T47D (cell line): ENCODE measurements at places on chromosomes 7 and 10.

DNA sequence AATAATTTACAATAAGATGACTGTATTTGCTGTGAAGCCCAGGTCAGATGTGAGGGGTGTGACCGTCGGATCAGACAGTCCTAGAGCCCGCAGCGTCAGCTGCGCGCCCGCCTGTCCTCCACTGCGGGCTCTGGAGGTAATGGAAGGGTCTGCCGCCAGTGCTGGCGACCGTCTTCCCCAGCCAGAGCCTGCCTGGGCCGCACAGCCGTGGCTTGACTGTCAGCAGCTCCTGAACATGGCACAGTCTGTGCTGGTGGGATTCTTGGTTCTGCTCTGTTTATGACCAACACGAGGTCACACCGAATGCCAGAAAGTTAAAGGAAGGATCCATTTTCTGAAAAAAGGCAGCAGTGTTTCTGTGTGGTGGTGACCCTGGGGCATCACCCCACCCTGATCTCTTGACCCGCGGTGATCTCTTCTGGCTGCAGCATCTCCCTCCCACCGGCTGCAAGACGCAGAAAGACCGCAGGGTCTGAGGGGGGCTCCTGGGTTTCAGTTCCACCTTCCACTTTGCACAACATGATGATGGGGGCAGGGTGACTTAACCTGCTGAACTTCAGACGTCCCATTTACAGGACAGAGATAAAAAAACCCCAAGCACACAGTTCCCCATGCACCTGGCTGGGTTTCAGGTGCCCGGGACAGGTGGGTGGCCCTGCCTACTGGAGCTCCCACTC lies 103.7 kb downstream of the DNAJB6 start:
- no peak for DNase-seq

GRCh38 chr10:117983961-117984360 lies 62.8 kb downstream of the RAB11FIP2 start:
- DNase-seq: no peak

GRCh38 chr7:130699686-130700085 lies 13.3 kb upstream of the TSGA13 start:
- DNase-seq: no peak

- DNase-seq: no peak
Observed at GRCh38 chr7:29976266-29976665, 13.3 kb downstream of the SCRN1 start.

DNA sequence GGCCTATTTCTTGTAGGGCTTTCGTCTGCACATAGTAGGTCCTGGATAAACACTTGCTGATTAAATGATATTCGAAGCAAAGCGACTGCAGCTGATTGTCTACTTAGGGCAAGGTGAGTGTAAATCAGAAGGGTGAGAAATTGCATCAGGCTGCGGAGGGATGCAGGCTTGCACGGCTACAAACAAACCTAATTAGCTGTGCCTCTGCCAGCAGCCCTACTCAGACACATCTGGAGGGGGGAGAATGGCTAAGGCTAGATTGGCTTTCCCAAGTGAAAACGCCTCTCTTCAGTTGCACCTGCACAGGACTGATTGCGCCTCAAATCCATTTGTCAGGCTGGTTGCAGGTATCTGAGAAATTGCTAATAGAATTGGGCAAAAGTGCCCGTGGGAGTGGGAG lies 247.5 kb downstream of the DPP6 start:
- no peak for DNase-seq

DNA sequence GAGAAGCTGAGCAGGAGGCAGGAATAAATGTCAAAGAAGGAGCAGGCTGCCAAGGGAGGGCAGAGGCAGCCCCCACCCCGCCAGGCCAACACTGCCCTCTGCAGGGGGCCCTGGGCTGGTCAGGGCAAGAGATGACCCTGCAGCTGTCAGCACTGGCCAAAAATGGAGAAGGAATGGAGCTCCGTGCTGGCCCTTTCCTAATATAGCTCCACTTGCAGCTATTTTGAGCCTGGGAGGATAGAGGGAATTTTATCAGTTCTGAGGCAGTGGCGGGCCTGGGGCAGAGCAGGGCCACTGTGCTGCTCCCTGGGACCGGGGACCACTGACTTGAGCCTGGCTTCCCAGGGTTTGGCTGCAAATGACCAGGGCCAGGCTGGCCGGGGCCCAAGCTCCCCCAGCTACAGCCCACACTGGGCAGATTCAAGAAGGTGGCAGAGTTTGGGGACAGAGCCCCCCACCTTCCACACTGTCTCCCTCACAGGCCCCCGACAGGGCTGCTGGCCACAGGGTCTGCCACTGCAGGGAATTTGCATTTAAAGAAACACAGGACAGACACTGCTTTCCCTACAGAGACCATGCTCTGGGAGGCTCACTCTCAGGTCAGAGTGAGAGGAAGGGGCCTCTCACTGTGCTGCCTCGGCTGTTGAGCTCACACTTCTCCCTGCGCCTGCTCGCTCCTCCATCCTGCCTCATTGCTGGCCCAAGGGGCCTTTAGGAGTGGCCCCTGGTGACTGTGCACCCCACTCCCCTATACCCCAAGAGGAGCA lies 16.2 kb downstream of the LDB3 start:
- DNase-seq: peak; percentile 34

GRCh38 chr10:69650589-69651261 lies 20.7 kb downstream of the FAM241B start:
- no peak for DNase-seq

- DNase-seq: no peak
Observed at GRCh38 chr7:94178230-94178629, 174.1 kb upstream of the BET1 start.

GRCh38 chr7:67364441-67365017 lies 367.9 kb downstream of the TYW1 start:
- no peak for DNase-seq

DNA sequence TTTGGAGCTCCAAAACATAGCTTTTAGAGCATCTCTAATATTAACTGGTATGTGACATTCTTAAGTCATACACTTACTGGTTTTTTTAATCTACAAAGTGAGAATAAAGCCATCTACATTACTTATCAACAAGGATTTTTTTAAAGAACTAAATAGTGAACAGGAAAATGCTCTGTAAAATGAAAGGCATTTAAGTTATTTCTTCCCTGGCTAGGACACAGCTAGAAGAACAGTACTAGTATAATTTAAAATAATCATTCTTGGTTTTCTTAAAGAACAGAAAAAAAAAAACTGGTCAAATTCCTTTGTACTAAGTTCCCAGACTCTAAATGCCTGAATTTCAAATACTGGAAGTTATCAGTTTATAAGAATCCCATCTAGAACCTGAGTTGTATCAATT lies 139.5 kb downstream of the SRPK2 start:
- no peak for DNase-seq

GRCh38 chr10:90394311-90394710 lies 463.5 kb downstream of the HTR7 start:
- no peak for DNase-seq

DNA sequence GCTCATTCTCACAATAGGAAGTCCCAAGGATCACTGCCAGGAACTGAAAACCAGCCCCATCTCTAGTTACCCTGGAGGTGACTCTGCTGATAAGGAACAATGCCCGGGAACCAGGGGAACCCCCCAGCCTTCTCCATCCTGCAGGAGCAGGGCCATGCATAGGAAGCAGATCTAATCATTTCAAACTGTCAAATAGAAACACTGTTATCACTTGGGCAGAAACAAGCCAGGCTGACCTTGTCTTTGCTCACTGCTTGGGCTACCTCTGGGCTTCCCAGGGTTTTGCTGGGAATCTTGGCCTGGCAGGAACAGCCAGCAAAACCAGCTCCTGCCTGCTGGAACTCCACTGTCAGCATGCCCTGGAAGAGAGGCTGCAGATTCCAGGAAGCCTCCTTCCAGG lies 114.1 kb downstream of the RNF216 start:
- no peak for DNase-seq

- no peak for DNase-seq
Observed at GRCh38 chr10:11440250-11441150, 170.9 kb downstream of the USP6NL start.

DNA sequence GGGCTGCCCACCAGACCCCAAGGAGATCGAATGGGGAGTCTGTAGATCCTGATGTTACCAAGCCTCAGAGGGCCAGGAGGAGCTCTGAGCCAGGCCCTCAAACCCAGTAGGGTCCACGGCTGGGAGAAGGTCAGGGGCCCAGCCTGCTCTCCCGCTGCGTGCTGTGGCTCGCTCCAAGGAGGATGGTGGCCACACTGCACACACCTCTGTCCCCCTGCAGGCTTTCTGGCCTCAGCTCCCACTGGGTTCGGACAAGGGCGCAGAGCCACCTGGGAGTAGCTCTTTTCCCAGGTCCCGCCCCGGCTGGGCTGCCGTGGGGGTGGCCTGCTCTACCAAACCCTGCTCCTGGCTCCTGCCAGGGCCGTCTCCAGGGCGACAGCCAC lies 175.8 kb downstream of the ZNF248 start:
- no peak for DNase-seq

- no peak for DNase-seq
Observed at GRCh38 chr7:139992353-139993044, 70.3 kb downstream of the PARP12 start.

DNA sequence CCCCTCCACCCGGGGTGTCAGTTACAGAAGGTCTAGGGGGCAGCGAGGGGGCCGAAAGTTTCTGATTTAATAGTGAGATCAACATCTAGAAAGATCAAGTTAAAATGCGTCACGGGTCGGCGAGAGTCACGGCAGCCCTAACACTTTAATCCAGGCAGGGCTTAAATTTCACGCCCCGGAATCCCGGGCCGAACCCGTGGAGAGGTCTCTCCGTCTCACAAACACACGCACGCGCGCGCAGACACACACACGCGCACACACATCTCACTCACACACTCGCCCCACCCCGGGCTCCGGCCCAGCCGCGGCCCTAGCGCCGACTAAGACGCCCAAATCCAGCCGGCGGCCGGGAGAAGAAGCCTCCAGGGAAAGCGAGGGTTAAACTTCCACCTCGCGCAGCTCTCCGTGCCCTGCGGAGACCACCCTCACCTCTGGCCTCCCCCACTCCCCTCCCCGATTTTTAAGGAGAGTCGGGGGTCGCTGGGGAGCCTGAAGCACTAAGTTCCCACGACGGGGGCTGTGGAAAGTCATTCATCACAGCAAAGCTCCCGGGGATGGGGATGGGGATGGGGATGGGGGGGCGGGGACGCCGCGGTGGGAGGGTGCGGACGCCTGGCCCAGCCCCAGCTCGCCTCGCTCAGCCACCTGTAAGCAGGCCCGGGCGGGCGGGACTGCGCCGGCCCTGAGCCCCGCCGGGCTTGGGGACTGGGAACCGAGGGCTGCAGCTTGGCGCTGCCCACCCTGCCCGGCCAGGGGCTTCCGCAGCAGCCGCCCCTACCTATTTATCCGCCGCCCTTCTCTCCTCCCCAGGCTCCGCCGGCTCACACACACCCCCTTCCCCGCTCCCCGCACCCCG lies 1.6 kb downstream of the PDGFA start:
- peak; percentile 66 for DNase-seq

DNA sequence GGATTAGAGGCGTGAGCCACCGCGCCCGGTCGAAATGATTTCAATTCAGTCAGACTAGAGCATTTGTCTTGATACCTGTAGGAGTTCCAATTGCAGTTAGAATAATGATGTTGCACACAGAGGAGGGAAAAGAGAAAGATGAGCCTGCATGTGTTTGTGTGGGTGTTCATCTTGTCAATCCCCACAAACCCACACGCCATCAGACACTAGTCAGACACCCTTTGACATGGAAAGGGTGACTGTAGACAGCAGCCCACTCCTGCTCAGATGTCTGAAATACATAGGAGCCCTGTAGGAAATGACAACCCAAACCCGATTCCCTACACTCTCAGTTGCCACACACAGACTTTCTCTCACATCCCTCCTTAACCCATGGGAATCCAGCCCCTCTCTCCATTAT lies 92.0 kb downstream of the ABLIM1 start:
- DNase-seq: no peak

DNA sequence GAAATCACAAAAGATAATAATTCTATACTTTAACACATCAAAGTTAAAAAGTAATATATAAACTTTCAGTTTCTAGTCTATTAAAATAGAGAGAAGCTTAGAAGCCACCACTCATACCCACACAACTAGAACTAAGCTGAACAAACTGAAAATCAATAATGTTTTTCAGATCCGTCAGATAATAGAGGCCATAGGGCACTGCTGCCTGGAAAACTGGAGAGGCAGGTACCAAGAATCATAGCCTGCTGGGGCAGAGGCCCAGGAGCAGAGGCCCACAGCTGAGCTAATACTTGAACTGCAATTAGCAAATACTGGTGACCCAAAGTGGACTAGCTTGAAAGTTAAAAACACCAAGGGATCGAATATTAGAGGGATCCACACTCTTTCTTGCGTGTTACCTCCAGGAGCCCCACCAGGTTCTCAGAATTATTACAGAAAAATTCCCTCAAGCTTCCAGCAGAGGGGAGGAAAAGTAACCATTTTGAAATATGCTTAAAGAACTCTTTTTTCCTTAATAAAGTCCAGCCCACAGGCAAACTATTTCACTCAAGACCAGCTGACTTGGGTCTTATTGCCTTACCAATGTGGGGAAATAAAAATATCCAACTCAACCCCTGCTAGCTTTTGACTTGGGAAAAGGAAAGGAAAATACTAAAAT lies 774.1 kb upstream of the IGFBP3 start:
- DNase-seq: no peak

GRCh38 chr7:5779141-5779540 lies 2.3 kb downstream of the RNF216 start:
- no peak for DNase-seq

DNA sequence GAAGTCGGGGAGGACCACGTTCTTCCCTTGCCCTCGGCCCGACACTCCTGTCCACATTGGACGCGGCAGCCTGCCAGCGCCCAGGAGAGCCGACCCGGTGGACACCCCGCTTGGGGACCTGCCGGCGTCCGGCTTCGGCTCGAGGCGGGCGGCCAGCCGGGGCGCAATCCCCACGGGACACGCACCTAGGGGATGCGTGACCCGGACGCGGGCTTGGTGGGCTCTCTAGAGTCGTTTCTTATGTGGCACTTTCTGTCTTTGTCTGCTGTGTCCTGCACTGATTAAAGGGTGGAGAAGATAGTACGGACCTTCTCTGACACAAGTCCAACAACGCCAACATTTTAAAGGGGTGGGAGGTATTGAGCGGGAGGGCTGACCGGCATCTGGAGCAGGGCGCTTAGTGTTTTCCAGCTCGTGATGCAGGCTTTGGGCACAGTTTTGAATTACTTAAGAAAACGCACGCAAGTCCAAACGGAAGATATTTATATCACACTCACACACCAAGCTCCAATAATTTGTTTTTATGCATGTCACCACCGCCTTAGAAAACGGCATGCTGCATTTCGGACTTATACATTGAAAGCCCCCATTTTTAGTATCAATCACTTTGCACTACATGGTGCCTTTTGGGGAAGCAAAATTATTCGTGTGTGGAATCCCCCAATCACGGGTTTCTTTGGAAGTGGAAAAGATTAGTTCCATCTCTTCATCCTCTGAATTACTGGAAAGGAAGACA lies 3.9 kb upstream of the SPAG6 start:
- no peak for DNase-seq

DNA sequence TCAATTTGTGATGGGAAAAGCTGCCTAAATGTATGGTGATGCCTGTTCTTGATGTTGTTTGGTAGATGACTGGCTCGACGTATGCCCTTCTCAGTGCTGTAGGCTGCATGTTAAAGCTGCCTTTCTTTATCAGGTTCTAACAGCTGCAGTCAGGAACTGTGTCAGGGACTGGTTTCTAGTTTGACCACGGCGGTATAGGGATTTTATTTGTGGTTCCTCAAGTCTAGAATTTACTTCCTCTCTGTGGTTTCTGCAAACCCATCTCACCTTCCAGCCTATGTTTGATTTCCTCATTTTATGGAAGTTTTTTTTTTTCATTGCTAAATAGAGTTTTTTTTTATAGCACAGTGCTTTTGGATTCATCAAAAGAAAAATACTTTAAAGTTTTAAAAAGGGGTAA lies 26.5 kb downstream of the LMTK2 start:
- DNase-seq: no peak

GRCh38 chr7:132709971-132710567 lies 133.8 kb upstream of the PLXNA4 start:
- peak; percentile 16 for DNase-seq
